ENCODE measurements at places on chromosomes 5 and 9.
A peak's percentile ranks its signal among the peaks of the same experiment; 100 is the strongest.

DNA sequence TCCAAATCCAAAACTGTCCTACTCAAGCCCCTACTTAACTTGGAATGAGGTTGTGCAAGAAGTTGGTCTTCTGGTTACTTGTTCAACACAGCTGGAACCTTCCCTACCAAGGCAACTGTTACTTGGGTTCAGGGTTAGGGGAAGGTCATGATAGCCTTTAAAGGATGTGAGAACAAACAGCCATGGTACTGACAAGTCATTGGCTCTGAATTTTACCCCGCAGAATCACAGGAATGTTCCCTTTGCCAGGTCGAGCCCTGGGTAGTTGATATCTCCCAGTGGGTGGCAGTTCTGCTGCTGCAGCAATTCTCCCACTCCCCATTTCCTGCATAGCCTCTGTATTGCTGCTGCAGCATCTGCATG is 396.1 kb upstream of the MPDZ start:
- DNase-seq, result no peak

DNA sequence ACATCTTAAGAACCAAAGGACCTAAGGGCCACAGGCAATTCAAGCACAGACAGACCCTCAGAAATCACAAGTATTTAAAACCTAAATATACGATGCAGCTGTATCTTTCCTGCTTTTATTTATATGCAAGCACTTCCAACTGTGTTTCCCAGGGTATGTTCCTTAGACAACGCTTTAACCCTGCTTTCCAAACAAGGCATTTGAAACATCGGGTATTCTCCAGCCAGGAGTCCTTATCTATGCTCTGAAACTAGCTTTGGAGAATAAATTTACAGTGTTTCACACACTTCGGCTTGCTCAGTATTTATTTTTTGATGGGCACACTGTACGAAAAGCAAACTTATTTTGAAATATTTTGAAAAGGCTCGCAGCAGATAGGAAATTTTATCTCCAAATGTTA is 13.5 kb downstream of the NR6A1 start:
- DNase-seq, result no peak

GRCh38 chr9:92057226-92057625 is 58.0 kb downstream of the SPTLC1 start:
- no peak for DNase-seq

DNA sequence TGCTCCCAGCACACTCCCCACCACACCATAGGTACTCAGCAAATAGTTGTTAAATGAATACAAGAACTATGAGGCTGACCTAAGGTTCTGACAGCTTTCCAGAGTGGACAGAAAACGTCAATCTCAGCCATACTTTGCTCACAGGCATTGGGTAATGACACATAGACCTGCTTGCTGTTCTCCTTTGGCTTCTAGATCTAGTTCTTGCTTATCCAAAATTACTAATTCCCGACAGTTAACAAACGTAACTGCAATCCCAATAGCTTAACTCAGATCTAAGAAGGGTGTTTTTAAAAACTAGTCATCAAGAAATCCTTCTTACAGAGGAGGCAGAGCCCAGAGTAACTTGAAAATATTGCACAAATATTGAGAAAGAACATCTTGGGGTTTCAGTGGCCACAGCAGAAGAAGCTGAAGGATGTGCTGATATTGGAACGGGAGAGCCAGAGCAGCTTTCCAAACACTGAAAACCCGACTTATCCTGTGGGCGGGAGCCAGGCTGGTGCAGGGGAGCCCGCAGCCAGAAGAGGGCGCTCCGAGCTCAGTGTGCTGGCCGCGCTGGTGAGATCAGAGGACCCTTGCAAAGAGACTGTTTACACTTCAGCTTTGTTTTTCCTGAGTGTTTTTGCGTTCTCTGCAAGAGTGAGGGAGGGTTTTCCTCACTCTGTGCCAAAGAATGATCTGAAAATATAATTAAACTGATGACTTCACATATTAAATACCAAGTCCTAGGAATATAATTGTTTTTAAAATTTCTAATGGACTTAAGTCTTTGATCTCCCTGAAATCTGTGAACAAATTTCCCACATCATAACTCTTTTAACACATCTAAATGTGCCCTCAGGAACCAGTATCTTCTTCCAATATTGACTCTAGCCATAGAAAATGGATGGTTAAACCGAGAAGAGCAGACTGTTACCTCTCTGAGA is 30.3 kb downstream of the FGF1 start:
- DNase-seq, result peak; percentile 81

DNA sequence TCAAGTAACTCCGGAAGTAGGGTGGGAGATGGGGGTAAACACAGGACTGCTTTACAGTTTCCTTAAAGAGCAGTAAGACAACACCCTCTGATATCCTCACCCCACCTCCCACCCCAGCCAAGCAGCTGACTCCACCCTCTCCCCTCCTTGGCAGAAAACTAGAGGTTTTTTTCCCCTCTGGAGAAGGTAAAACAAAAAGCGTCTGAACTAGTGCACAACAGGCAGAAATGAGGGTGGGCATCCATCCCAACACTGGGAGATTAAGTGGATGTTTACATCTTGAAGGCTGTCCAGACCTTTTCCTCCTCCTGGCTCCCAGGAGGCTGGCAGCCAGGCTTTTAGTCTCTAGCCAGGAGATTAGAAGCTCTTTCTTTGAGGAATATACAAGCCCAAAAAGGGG is 13.9 kb upstream of the CTNNAL1 start:
- no peak for DNase-seq

- DNase-seq, result no peak
Observed at GRCh38 chr9:107994648-107995047, 505.1 kb upstream of the KLF4 start.

GRCh38 chr5:139147483-139148087 is 50.6 kb downstream of the SIL1 start:
- DNase-seq, result no peak

GRCh38 chr5:172798422-172799215 is 27.6 kb upstream of the DUSP1 start:
- DNase-seq, result no peak

- DNase-seq, result no peak
Observed at GRCh38 chr9:20333991-20334390, 288.3 kb downstream of the MLLT3 start.

GRCh38 chr9:113299800-113300292 is 3.3 kb downstream of the RNF183 start:
- no peak for DNase-seq

DNA sequence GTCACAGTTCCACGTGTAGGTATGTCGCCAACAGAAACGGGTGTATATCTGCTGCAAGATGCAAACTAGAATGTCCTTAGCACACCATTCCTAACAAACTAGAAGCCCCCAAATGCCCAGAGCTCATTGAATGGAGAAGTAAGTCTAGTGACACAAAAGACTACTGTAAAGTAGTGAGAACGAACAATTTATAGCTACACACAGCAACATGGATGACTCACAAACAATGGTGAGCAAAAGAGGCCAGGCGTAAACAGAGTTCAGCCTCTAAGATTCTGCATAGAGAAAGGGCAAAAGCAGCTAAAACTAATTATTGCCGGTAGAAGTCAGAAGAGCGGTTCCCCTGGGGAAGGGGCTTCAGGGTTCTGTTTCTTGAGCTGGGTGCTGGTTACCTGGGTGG is 74.7 kb downstream of the AMBP start:
- no peak for DNase-seq

GRCh38 chr5:163508753-163509152 is 3.3 kb downstream of the MAT2B start:
- DNase-seq, result no peak

DNA sequence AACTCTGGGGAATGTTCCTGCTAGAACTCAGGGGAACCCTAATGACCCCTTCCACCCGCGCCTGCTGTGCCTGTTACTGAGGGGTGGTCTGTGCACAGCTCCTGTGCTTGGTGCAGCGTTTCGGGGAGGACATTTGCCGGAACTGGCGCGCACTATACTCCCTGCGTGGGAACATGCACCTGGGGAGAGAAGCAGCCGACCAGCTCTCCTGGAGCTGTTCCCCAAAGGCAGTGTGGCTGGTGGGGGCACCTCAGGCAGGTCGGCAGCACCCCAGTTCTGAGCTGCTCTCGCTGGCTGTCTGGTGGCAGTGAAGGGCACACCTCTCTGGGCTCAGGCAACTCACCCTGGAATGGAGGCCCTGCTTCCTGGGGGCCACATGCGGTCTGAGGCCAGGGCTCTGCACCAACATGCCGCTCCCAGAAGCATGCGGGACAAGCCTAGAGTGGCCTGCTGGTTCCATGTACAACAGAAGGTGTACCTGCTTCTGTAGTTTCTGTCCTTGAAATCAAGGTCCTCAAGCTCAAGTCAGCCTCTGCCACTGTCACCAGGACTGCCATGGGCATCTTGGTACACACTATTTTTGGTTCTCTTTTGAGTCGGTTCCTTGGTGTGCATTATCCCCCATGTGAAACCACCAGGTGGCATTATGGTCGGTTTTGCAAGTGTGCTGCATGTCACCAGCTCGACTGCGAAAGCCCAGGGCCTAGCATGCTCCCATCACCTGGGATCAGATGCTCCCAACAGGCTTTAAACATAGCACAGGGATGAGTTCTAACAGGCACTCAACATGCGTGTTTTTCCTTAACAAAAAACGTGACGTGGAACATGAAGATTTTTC is 7.8 kb upstream of the MRNIP start:
- peak; percentile 49 for DNase-seq

DNA sequence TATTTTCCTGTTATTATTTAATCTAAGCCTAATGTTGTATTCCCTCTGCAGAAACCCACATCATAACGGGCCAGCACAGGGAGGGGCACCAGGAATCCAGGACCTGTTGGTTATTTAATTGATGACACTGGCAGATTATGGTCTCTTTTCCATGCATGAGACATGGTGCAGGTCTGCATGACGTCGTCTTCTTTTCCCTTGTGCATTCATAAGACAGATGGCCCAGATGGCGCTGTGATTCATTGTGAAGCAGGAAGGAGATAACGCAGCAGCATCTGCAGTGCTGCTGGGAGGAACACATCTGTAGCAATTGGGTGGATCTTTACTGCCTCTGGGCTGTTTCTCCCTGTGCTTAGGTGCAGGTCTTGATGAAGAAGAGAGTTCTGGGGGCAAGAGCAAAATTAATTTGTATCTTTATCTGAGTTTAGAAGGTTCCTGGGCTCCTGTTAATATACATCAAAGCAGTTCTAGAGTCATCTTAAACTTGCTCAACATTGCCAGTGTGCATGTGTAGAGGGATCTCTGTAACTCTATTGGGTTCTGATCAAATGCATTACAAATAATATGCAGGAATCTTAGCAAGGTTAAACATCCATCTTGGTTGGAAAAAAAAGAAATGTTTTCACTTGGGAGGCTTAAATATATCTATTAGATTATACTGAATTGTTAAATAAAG is 176.1 kb downstream of the PCSK1 start:
- DNase-seq, result peak; percentile 7

GRCh38 chr5:158821331-158821730 is 278.4 kb downstream of the EBF1 start:
- no peak for DNase-seq

DNA sequence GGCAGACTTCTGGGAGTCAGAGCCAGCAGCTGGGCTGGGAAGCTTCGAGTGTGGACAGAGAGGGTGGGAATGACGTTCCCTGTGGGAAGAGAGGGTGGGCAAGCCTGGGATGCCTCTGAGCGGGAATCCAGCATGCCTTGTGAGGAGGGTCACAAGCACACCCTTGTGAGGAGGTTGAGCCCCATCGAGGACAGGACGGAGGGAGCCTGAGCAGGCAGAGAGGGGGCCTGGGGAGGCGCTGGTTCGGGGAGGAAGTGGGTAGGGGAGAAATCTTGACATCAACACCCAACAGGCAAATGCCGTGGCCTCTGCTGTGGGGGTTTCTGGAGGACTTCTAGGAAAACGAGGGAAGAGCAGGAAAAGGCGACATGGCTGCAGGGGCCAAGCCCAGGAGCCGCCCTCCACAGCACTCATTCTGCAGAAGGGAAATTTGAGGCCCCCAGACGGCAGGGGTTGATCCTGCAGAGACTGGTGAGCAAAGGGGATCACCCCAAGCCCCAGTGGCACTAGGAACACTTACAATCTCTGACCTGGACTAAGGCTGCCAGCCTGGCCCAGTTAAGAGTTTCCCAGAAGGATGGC is 1.1 kb upstream of the IL13 start:
- no peak for DNase-seq

- no peak for DNase-seq
Observed at GRCh38 chr9:132485393-132485792, 75.4 kb downstream of the CFAP77 start.

GRCh38 chr5:132277971-132278853 is 16.0 kb upstream of the SLC22A4 start:
- DNase-seq, result no peak

DNA sequence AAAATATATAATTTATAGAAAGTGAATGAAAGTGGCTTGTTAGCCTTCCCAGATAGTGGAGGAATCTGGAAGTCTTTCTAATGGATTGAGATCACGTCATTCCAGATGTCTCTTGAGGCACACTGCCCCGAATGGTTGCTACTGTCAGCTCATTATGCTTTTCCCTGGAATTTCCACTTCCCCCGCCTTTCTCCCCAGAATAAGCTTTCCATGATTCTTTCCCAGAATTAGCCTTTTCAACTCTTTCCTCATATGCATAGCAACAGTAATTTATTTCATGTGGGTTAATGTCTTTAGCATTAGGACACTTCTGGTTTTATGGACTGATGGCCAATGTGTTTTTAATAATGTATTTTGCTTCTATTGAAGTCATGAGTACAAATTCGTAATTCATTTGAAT is 81.5 kb downstream of the PALM2AKAP2 start:
- DNase-seq, result no peak

DNA sequence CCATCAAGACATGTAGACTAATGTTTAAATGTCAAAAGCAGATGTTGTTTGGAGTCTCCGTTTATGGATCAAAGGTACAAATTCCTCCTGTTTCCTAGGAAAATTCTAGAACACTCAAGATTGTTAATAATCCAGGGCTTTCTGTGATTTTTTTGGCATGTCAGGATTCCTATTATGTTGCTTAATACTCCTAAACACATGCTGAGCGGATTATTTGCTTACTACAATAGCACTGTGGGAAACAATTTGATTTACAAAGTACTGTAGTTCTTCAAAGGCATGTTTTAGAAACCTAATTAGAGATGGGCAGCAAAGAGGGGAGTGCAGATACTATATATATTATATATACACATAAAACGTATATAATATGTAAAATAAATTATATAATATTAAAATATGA is 19.0 kb upstream of the SCAMP1 start:
- DNase-seq, result no peak

DNA sequence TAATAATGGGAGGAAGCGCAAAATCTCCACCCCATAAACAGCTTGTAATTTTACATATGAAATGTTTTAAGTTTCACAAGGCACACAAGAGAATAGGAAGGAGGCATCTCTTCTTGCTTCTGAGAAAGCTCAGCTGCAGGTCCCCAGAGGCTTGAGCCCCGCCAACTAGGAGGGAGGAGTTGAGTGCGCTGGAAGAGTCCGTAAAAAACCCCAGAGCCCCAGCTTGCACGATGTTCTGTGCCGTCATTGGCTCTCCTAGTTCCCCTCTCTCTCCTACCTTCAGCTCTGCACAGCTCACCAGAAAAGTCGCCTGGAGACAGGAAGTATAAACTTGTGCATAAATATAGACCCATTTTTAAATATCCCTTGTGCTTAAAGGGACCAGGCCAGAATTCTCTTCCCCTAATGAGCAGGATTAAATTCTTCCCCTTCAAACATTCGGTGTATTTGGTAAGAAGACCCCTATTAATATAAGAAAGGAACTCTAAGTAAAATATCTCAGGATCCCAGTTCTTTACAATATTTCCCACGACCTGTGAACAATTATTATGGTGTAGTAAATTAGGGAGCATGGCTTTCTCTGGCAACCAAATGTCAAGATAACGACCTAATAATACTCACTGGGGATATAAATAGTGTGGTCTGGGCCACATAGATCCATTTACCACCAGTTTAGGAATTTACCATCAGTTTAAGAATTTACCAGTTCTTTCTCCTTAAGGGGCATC is 13.7 kb downstream of the GLRX start:
- DNase-seq, result peak; percentile 90
